ENCODE measurements at places on chromosomes 7 and 10.
A peak's percentile ranks its signal among the peaks of the same experiment; 100 is the strongest.

GRCh38 chr10:12633776-12634620 lies 284.7 kb downstream of the CAMK1D start:
- no peak for DNase-seq

GRCh38 chr10:133455611-133456031 lies 1.9 kb downstream of the SCART1 start:
- no peak for DNase-seq

DNA sequence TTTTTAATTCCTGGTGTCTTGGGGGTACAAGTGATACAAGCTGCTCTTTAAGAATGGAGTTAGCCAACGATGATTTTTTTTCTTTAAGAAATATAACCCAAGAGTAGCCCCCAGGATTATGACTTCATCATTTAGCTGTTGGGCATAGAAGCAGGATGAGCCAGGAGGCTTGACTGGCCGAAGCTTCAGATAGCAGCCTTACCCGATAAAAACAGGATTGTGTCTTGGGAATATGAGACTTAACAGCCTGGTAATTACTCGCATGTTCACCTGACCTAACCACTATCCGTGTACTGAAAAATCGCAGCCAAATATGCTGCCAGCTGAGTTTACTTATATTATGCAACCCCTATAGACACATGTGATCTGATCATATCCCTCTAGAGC lies 346.0 kb upstream of the BMPER start:
- DNase-seq, result no peak

DNA sequence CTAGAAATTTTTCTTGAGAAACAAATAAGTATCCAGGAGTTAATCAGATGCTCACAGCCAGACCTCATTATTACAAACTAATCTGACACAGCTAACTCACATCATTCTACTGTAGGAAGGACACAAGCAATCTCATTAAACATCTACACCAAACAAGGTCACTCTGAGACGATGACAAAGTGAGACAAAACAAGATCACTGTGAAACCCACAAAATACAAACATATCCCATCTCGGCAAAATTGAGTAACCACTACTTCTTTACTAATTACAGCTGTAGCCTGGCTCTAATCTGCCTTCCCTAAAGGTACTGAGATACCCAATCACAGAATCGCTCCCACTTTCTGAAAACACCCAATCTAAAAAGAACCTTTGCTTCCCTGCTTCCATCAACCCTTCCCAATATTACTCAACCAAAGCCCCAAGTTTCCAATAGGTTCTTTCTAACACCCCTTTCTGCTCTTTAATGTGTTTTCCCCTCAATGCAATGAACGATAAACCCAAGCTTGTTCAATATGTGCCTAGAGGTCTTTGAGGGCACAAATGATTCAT lies 26.9 kb downstream of the CCDC6 start:
- no peak for DNase-seq

DNA sequence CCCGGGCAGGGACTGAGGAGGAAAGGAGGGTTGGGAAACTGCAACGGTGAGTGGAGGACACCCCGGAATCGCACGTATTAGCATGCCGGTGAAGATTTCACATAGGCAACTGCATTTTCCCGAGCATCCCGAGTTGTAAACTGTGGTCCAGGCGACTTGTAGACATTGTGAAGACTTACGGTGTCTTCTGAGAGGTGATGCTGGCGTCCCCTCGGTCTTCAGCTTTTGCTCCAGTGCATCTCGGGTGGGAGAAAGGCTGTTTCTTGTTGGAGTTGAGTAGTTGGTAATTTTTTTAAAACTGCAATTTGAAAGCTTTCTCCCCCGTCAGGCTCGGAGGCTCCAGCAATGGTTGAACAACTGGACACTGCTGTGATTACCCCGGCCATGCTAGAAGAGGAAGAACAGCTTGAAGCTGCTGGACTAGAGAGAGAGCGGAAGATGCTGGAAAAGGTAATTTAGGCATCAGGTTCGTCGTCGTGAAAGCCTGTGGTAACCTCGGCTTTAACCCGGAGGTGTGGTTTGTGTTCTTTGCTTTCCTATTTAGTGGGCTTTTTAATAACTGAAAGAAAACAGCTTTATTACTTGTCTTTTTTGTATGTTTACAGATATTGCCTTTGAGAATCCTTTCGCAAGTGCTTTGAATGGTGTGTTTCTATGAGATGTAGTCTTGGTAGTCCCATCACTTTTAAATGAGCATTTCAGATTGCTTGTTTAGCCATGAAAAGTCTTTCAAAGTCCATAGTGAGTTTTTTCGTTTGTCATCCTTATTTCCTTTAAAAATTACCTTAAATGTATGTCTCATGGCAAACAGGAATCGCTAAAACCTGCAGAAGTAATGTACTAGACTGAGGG lies 687 bp downstream of the HELLS start:
- peak; percentile 21 for DNase-seq

- no peak for DNase-seq
These were observed 3.9 kb downstream of the ADD3 start for GRCh38 chr10:110011681-110012080.

GRCh38 chr7:108253275-108254044 lies 123.3 kb upstream of the LAMB4 start:
- DNase-seq, result no peak

DNA sequence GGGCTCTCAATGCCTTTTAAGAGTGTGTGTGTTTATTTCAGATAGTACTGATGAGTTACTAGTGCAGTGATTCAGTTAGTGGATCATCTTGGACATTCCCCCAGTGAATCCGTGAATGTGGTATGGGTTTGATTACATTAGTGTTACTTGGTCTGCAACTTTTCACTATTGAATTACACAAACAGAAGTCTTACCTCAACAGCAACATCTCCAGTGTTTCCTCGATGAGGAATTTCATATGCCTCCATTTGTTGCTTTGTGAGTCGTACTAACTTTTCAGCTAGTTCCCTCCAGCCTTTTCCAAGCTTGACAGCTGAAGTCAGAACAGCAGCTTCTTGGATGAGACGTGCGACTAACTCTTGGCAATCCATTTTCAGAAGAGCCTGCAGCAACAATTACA lies 63.2 kb downstream of the MACC1 start:
- DNase-seq, result no peak

DNA sequence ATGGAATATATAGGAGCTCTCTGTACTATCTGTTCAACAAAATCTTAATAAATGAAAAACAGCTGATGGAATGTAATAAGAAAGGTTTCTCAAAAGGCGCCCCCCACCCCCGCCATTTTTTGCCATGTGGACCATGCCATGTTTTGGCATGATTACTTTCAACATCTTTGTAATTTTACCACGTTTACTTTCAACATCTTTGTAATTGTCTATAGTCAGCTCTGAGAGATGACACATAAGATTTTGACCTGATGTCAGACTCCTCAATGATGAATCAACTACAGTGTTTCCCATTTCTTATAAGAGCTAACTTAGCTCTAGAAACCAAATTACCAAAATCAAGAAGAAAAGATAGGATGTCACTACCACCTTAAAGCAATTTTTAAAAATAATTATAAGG lies 144.9 kb upstream of the AHR start:
- no peak for DNase-seq

GRCh38 chr7:82677493-82677892 lies 233.9 kb upstream of the CACNA2D1 start:
- peak; percentile 87 for DNase-seq

GRCh38 chr10:17222329-17222728 lies 5.7 kb upstream of the VIM start:
- DNase-seq, result no peak

- DNase-seq, result no peak
These were observed 227.8 kb downstream of the GLRX3 start for GRCh38 chr10:130363899-130364445.

GRCh38 chr10:18721067-18721466 lies 61.8 kb downstream of the ARL5B start:
- no peak for DNase-seq

DNA sequence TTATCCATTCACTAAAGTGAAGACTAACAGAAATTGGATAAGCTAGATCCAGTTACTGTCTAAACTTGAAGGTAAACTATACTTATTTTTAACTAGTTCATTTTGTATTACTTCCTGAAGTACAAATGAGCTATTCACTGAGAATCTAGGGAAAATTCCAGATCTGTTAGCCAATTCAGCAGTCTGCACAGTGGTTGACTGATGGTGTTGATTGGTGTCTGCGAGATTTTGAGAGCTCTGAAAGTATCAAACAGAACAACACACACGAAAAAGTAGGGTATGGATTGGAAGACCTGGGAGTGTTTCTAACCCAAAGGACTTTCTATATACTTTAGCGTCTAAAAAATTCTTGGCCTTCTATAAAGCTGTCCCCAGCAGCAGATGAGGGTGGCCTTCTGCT lies 33.6 kb upstream of the AGR2 start:
- DNase-seq, result no peak

- DNase-seq, result no peak
These were observed 438.1 kb downstream of the SUGCT start for GRCh38 chr7:40572810-40573465.

DNA sequence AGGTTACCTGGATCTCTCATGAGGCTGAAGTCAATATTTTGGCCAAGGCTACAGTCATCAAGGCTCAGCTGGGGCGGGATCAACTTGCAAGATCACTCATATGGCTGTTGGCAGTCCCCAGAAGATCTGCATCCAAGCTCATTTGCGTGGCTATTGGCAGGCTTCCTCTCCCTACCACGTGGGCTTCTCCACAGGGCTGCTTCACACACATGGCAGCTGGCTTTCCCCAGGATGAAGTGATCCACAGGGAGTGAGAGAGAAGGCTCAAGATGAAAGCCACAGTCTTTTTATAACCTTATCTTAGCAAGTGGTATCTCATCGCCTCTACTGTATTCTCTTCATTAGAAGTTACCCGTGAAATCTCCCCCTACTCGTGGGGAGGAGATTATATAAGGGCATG lies 167.4 kb downstream of the TMEM26 start:
- no peak for DNase-seq

- DNase-seq, result peak; percentile 89
These were observed 1.6 kb downstream of the KLHDC10 start for GRCh38 chr7:130071701-130072622.

DNA sequence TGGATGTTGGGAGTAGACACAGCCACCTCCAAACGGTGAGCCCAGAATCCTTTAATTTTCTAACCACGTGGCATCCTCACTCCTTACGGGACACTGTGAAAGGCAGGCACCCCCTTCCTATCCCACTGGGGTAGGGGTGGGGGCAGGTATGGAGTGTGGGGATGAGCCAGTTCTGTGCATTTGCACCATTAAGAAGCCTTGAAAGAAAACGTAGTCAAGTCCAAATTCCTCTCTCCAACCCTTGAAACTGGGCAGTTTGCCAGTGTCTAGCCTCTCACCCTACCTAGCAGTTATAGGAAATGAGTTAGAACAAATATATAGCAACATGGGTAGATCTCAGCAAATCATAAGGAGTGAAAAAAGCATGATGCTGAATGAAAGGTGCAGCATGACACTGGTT lies 92.4 kb upstream of the LEP start:
- no peak for DNase-seq

GRCh38 chr7:154353355-154353767 lies 301.2 kb downstream of the DPP6 start:
- no peak for DNase-seq

DNA sequence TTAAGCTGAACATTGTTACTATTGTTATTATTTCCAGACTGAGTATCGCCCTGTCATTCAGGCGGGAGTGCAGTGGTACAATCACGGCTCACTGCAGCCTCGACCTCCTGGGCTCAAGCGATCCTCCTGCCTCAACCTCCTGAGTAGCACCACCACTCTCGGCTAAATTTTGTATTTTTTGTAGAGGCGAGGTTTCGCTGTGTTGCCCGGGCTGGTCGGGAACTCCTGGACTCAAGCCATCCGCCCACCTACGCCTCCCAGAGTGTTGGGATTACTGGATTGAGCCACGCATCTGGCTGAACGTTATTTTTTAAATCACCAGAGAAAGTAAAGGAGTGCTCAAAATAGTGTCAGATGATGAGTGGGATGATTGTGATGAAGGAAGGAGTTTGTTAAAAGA lies 1.4 kb upstream of the HNRNPF start:
- no peak for DNase-seq

- DNase-seq, result no peak
These were observed 551.8 kb downstream of the NXPH1 start for GRCh38 chr7:8985255-8985654.

GRCh38 chr10:127374901-127375300 lies 174.2 kb upstream of the NPS start:
- DNase-seq, result no peak

- DNase-seq, result no peak
These were observed 155.9 kb downstream of the SEC23IP start for GRCh38 chr10:120048391-120048790.

DNA sequence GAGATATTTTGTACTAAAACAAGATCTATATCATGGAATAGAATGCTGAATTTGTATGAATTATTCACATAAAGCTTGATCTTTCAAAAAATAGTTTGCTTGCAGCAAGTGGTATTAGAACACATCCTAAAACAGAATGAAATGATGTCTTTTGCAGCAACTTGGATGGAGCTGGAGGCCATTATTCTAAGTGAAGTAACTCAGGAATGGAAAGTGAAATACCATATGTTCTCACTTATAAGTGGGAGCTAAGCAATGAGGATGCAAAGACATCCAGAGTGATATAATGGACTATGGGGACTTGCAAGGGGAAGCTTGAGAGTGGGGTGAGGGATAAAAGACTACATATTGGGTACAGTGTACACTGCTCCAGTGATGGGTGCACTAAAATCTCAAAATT lies 53.7 kb downstream of the ASB4 start:
- DNase-seq, result no peak
